ENCODE measurements at places on chromosomes 12 and 14. TPM values are rescaled to one million over a fixed set of nuclear protein-coding genes. Genes with fewer than 3 reads are reported as not detected.

- DNase-seq = peak; percentile 54
Observed at GRCh38 chr12:1830981-1831963, 10.9 kb downstream of the LRTM2 start.

- no peak for DNase-seq
Observed at GRCh38 chr14:104467236-104467635, 112.3 kb upstream of the C14orf180 start.

The GPRC5D gene
- total RNA-seq = not detected

DNA sequence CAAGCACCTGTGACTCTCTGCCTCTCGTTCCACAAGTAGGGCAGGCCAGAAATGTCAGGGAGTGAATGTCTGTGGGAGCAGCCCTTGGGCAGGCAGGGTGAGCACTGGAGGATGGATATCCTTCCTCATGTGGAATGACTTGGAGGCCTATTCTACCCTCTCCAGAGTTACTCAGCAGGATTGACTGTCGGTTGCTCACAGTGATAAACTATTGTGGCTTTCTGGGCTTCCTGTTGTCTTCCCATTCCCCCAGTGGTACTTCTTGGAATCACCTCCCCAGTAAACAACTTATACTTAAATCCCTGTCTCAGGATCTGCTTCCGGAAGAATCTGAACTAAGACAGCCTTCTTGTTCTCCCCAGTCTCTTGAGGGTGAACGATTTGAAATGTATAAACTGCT, 79.6 kb upstream of the MANSC4 start:
- no peak for DNase-seq

The DDX55 gene
- 8.1 TPM for total RNA-seq

DNA sequence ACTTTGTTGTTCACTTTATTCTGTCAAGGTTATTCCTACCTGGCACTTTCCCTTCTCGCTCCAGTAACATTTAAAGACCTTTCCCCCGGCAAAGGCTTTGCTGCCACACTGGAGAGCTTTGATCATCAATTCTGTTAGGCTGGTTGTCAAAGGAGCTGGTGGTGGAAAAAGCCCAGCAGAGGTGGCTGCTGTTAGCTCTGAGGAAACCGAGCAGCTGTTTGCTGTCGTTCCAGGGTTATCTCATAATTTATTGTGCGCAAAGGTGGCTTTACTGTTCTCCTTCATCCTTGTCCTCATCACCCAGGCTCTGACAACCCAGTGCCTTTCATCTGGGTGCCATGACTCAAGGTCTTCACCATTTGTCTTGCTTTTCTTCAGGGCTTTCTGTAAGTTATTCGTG, 38.2 kb upstream of the CRADD start:
- no peak for DNase-seq

DNA sequence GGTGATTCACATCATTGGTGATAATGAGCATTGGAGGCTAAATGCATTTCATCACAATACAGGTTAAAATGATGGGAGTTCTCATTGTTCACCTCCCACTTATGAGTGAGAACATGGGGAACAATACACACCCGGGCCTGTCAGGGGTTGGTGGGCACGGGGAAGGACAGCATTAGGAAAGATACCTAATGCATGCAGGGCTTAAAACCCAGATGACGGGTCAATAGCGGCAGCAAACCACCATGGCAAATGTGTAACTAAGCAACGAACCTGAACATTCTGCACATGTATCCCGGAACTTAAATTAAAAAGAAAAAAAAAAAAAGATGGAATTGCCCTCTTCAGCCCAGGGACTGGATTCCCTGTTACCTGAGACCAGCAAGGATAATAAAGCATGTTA, 2.3 kb upstream of the LUM start:
- DNase-seq = no peak

- DNase-seq = no peak
Observed at GRCh38 chr14:41404126-41404525, 202.6 kb upstream of the LRFN5 start.

The GALNT6 gene
- 1.5 TPM for total RNA-seq

GRCh38 chr14:87055007-87055406, 938.0 kb downstream of the GALC start:
- DNase-seq = no peak

The C12orf50 gene
- not detected for total RNA-seq

DNA sequence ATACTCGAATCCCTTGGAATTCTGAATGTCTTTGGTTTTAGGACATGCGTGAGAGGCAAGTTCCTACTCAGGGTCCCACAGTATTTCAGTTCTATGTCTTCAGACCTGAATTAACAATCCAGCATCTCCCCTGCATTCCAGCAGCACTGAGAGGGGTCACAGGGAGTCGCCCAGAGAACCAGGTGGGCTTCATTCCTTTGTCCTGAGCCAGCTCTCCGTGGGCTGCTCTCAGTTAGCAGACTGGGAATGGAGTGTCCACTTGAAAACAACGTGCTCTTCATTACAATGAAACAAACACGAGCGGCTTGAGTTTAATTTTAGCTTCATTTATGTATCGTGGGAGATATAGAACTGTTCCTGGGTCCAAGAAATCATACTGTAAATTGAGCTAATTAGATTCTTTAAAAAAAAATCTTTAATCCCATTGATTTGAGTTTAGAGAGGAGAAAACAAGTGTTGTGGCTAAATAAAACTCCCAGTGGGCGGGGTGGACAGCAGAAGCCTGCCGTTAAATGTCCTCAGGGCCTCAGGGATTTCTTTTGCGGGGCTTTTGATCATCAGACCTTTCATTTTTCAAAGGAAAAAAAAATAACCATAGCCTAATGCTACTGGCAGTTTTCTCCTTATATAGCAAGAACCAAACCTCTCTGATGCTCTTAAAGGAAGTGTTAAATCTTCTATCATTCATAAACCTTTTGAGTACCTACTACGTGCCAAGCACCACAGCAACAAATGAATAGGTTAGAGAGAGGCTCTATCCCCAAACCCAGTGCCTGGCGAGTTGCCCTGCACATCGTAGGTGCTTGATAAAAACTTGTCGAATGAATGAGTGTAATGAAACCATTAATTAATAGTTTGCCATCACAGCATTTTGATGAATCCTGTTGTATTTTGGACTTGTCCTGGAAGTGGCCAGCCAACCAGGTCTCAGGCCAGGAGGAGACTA, 140.4 kb downstream of the CHST11 start:
- no peak for DNase-seq

DNA sequence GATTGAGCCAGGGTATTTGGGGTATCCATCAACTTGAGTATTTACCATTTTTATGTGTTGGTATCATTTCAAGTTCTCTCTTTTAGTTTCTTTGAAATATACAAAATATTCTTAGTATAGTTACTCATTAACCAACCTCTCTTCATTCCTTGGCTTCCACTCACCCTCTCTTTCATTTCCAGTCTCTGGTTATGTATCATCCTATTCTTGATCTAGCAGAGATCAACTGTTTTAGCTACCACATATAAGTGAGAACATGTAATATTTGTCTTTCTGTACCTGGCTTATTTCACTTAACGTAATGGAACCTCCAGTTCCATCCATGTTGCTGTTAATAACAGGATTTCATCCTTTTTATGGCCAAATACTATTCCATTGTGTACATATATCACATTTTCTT, 86.9 kb downstream of the DACT1 start:
- DNase-seq = no peak

DNA sequence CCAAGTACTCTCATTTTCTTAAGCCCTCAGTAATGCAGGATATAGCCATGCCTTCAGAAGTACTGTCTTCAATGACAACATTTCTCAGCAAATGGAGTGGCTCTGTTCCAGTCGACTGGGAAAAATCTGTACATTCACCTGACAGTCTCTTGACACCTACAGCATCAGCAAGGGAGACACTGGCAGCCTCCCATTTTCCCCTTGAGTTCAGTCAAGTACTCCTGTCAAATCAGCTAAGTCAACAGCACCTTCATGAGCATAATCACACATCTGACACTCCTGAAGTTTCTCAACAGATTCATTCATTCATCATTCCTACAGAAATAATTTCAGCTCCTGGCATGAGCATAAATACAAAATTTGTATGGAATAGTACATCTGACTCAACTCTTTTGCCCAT, 46.1 kb downstream of the INTS13 start:
- no peak for DNase-seq

The KCNC2 gene
- under 0.01 TPM for total RNA-seq
